ENCODE measurements at places on chromosomes 2 and 18. TPM values are rescaled to one million over a fixed set of nuclear protein-coding genes. Genes with fewer than 3 reads are reported as not detected.
A peak's percentile ranks its signal among the peaks of the same experiment; 100 is the strongest.

DNA sequence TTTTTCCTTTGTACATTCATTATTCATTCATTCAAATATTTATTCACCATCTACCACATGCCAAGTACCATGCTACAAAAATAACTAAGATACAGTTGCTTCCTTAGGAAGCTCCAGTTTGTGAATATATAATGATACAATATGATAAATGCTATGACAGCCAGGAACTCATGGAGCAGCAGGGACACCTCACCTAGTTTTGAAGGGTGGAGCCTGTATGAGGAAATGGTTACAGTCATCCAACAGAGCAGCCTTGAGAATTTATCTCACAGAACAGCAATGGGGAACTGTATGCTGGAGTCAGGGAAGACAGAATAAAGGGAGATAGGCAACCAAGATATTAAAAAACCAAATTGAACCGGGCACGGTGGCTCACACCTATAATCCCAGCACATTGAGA is 124.0 kb downstream of the OSBPL1A start:
- peak; percentile 24 for DNase-seq

GRCh38 chr2:232324778-232325177 is 53.8 kb upstream of the ALPP start:
- DNase-seq = no peak

- peak; percentile 75 for DNase-seq
These were observed 23.0 kb downstream of the DBI start for GRCh38 chr2:119389615-119390306.

- peak; percentile 25 for DNase-seq
These were observed 4.5 kb upstream of the RND3 start for GRCh38 chr2:150491943-150492342.

- no peak for DNase-seq
These were observed 1.1 kb downstream of the MAPK4 start for GRCh38 chr18:50560681-50561629.

GRCh38 chr2:8642366-8643068 is 39.3 kb upstream of the ID2 start:
- DNase-seq = no peak

DNA sequence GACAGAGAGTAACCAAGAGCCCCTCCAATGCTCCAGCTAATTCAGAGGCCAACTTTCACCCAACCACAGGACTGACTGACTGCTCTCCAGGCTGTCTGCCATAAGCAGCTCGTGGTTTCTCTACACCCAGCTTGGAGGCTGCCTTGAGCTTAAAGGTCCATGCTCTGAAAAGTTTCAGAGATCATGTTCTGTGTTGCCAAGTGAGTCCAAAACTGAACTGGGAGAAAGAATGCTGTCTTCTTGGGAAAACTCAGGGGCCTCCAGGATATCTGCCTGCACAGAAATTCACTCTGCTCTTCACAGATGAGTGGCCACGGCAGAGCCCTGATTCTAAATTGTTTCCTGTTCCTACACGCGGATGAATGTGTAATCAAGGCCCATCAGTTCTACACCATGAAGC is 51.1 kb downstream of the LPIN2 start:
- no peak for DNase-seq

- DNase-seq = no peak
These were observed 50.4 kb upstream of the ERMN start for GRCh38 chr2:157376041-157376440.

Gene REEP1
- not detected for total RNA-seq

Gene NTSR2
- total RNA-seq = not detected

All from MCF 10A (cell line).